CD8-positive, alpha-beta memory T cell (primary cell): ENCODE measurements at places on chromosomes 13 and 19. TPM values are rescaled to one million over a fixed set of nuclear protein-coding genes. Genes with fewer than 3 reads are reported as not detected.

GRK1 gene
- total RNA-seq = not detected

ZNF606 gene
- 8.2 TPM for total RNA-seq

GRCh38 chr13:108230377-108230776 is 12.2 kb downstream of the ABHD13 start:
- no peak for DNase-seq

GRCh38 chr13:88649855-88650254 is 978.7 kb downstream of the SLITRK5 start:
- DNase-seq = no peak

RGL3 gene
- total RNA-seq = not detected

APOC1 gene
- total RNA-seq = 4.6 TPM

CEACAM20 gene
- not detected for total RNA-seq

DNA sequence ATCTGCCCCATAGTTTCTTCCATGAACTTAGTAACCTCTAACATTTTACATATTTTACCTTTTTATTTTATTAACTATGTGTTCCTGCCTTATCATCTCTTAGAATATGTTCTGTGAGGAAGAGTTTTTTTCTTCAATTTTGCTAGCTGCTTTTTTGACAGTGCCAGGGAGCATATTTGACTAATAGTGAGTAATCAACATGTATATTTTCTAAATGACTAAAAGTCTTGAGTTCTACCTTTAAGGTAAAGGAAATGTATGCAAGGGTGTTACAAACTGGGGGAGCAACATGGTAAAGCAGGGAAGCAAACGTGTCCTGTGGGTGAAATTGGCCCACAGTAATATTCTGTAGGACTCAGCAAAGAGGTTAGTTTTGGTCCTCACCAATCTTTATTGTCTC is 165.5 kb downstream of the NBEA start:
- no peak for DNase-seq

- peak; percentile 26 for DNase-seq
Observed at GRCh38 chr19:46428239-46429135, at the start of gene PNMA8C. Gene PNMA8C, minus strand, starts transcription at chr19:46428936. Its CDS starts 577 bp downstream, at chr19:46428359.

- no peak for DNase-seq
Observed at GRCh38 chr13:100532836-100533435, 55.7 kb downstream of the GGACT start.

DNA sequence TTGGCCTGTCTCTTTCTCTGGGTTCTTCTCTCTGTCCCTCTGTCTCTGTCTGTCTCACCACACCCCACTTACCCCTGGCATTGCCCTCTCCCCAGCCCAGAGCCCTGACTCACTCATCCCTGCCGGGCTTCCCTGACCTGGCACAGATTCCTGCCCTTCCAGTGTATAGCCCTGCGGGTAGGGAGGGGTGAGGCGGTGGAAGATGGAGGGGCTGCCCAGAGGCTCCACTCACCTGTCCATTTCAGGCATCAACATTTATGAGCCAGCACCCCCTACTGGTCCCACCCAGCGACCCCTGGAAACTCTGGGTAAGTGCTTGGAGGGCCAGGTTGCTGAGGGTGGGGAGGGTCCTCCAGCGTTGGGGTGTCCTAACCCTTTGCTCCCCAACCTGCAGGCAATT is 1.0 kb downstream of the NCCRP1 start:
- DNase-seq = no peak

DNA sequence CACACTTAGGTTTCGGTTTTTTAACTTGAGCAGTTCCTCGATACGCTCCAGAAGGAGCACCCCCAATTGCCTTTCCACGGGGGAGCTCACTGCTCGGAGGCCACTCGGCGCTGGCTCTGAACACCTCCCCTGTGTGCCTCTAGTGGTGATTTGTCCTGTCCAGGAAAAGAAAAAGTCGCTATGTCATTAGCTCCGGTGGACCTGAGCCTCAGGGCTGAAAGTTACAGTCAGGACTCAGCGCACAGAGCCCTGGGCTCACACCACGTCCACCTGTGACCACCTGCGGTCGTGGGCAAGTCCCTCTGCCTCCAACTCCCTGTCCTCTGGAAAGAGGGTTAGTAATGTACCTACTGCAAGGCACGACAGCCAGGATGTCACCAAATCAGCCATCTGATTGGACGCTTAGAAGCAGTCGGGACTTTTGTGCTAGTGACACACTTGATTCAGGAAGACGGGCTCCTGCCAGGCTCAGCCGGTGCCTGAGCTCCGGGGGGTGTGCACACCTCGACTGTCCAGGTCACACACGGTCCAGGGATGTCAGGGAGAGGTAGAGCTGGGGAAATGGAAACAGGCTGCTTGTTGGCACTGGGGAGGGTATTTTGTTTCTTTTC is 3.9 kb upstream of the TMPRSS9 start:
- no peak for DNase-seq

OR10H2 gene
- not detected for total RNA-seq

DNA sequence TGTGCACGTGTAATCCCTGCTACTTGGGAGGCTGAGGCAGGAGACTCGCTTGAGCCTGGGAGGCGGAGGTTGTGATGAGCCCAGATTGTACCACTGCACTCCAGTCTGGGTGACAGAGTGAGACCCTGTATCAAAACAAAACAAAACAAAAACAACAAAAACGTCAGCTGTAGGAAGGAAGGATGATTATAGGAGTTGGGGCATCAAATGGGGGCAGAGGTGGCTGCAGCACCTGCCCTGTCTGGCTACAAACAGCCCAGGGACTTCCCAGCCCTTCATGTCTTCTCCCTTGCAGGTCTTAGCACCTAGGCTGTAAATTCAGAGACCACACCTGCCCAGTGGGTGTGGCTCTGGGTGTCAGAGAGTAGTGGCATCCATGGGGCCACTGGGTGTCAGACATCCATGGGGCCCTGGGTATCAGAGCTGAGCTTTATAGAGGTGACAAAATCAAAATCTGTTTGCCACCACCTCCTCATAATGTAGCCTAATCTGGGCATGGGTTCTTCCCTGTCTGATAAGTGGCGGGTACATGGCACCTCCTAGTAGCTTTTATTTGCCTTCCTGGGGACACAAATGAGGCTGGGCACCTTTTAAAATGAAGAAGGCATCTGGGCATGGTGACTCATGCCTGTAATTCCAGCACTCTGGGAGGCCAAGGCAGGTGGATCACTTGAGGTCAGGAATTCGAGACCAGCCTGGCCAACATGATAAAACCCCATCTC is 4.7 kb upstream of the B3GNT3 start:
- DNase-seq = no peak

DNA sequence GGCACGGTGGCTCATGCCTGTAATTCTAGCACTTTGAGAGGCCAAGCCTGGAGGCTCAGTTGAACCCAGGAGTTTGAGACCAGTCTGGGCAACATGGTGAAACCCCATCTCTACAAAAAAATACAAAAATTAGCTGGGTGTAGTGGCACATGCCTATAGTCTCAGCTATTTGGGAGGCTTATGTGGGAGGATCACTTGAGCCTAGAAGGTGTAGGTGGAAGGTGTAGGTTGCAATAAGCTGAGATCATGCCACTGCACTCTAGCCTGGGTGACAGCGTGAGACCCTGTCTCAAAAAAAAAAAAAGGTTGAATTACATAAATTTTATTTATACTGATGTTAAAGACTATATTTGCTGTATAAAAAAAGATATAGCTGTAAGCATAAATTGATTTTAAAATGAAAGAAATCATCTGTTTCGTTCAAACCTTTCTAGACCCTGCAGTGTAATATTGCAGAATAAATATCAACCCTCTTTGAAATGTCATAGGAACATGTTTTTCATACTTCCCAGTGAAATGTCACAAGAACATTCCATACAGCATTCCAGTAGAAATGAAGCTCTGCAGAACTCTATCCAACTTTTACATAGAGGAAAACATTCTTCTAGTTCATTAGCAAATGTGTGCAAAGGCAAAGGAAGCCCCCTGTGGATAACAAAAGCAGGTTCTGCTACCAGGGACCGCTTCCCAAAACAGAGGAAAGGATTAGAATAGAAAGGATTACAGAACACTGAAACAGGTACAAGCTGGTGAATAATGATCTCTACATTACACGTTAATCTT is 76.0 kb downstream of the CAB39L start:
- no peak for DNase-seq

DNA sequence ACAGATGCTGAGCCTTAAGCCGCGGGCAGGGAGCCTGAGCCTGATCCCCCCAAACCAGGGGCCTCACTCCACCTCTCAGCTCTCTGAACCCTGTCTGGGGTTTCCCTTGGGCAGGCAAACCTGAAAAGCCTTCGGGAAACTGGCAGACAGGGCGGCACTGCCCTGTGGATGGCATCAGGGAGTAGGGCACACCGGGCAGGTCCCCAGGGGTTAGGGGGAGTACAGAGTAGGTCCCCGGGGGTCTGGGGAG is 9.7 kb downstream of the MKNK2 start:
- DNase-seq = no peak

AP1M2 gene
- total RNA-seq = not detected

CIC gene
- 53.9 TPM for total RNA-seq

GRIN3B gene
- total RNA-seq = not detected

- no peak for DNase-seq
Observed at GRCh38 chr19:41811036-41811435, 14.6 kb downstream of the CEACAM3 start.

CALR3 gene
- total RNA-seq = not detected

DNA sequence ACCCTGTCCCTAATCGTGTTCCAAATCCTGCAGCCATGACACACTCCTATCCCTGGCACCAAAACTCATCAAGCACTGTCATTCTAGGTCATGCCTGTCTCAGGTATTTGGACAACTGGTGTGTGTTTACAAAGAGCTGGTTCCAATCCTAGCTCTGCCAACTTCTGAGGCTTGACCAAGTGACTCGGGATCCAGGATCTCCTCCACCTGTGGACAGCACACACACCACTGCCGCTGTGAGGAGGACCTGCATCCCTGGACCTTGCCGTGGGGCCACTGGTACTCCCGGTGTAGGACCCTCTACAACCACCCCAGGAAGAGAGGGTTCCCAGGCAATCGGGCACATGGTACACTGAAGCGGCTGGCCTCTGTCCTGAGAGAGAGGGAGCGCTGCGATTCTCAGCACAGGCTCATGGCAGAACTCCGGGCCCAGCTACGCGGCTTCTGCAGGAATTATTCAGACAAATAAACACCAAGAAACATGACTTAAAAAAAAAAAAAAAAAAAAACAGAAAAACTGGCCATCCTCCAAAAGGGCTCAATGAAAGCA is 20.4 kb downstream of the MLLT1 start:
- no peak for DNase-seq

ZNF20 gene
- 3.7 TPM for total RNA-seq

PRRG2 gene
- total RNA-seq = 1.2 TPM

DNA sequence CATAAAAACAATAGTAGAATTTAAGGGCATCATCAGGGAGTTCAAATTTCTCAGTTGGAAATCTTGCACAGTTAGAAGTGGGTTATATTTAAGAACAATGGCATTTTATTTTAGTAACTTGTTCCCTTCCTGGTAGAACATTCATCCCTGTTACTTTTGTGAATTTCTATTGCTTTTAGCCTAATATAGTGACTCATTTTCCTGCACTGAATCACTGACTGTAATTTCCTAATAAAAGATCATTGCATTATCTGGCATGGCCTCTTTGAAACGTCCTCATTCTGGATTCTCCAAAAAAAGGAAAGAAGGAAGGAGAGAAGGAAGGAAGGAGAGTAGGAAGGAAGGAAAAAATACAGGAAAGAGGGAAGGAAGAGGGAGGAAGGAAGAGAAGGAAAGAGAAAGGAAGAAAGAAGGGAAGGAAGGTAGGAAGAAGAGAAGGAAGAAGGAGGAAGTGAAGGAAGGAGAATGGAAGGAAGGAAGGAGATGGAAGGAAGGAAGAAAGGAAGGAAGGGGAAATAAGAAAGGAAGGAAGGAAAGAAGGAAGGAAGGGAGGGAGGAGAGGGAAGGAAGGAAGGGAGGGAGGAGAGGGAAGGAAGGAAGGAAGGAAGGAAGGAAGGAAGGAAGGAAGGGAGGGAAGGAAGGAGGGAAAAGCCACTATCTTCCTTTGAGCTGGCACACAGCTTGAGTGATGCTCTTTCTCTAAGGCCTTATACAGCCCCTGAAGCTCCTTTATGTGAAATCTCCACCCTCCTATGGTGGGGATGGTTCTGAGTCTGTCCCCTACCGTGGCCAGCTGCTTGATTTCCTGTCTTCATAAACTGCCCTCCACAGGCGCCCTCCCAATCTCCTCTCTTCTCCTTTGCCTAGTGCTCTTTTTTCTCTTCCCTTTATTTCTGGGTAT is 29.8 kb upstream of the TM9SF2 start:
- DNase-seq = no peak

KLK14 gene
- 0.31 TPM for total RNA-seq

FFAR2 gene
- total RNA-seq = not detected

PRX gene
- total RNA-seq = 1.4 TPM

GRCh38 chr13:48652851-48653471 is 768 bp upstream of the CYSLTR2 start:
- DNase-seq = no peak

DNA sequence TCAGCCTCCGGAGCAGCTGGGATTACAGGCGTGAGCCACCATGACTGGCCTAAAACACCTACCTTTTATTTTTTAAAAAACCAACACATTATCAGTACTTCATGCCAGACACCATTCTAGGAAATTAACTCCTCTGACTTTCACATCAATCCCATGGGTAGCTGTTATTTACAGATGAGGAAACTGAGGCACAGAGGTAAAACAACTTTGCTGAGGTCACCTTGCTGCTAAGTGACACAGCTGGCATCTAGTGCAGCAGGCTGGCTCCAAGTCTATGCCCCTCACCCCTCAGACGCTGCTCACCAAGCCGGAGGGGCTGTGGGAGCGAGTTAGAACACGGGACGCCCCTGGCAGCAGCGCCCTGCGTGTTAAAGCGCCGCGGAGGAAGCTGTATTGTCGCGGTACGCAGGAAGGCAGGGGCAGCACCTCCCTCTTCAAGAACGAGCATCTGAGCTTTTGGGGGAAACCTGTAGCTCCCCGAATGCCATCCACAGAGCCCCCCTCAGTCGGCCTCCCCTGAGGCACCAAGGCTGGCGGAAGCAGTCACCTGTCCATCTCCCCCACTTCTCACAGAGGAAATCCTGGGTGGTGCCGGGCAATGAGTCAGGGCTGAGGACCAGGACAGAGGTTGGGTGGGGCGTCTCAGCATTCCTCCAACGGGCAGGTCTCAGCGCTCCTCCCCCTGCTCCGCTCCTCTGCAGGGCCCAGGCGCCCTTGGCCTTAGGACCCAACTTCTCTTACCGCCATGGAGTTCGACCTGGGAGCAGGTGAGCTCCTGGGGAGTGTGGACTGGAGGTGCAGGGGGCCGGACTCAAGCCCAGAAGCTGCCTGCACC is at the start of gene C19orf33:
Gene C19orf33 (plus strand): TSS at position 735 of the 835 bp plus-strand sequence. CDS start 11 bp downstream, at position 746.
- DNase-seq = no peak

DNA sequence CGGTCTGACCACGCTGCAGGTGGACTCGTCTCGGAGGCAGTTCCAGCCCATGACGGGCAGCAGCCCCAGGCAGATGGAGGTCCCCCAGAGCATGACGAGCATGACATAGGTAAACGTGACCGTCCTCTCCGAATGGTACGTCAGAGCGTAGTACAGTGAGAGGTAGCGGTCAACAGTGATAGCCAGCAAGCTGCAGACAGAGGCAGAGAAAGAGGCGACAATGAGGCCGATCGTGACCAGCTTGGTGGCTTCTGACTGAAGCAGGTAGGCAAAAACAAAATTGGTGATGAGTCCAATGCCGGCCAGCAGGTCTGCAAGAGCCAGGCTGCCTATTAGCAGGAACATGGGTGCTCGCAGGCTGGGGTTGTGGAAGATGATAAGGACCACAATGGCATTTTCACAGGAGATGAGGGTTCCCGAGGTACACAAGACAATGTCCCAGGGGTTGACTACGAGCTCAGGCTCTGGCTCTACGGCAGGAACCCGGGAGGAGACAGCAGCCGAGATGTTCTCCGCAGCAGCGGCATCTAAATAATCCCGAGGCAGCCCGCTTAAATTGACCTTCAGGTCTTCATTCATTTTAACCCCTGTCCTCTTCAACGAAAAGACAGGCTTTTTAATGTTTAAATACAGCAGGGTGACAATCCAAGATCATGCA is 1.2 kb downstream of the GPR12 start:
- DNase-seq = no peak

ZGLP1 gene
- total RNA-seq = 5.6 TPM

GRCh38 chr13:104967376-104967775 is 1568.1 kb downstream of the EFNB2 start:
- DNase-seq = no peak
